Tongue (tissue), 3 donors: ENCODE measurements at places on chromosomes 16 and 17.

- DNase-seq: no peak
Measured at GRCh38 chr16:87246269-87247065, 70.7 kb downstream of the C16orf95 start.

- peak; percentile 25 for DNase-seq
Measured at GRCh38 chr17:56793531-56793930, 40.2 kb downstream of the C17orf67 start.

DNA sequence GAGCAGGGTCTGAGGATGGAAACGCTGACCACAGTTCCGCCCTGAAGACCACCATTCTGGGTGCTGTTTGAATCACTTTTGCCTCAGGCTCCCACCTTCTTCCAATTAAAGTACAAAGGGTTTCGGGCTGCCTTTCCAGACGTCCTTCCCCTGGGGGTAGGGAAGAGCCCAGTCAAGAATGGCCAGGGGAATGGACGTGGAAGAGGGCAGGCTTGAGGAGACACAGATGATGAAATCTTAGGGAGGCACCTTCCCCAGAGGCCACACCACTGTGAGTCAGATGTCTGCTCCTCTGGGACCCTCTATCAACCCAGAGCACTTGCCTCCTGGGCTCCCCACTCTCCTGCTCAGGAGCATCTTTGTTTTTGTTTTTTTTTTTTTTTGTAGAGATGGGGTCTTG lies 27.5 kb upstream of the MTSS2 start:
- no peak for DNase-seq

- DNase-seq: no peak
Measured at GRCh38 chr17:74998783-74999182, 11.4 kb downstream of the CDR2L start.

DNA sequence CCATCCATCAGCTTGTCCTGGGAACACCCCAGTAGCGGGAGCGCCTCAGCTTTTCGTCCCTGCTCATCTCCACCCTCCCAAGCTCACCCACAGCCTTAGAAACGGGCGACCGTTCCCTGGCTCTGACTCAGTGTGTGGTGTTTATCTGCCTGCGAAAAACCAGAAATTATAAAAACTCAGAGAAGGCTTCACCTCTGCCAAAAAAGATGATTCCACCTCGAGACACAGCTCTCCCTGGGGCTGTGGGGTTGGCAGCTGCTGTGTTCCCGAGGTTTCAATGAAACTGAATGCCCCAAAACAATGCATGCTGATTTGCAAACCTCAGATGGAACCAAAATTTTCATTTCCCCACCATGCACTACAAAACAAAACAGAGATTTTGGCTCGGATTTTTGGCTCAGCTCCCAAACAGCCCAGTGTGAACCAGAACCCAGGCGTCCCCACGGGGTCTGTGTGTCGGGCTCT lies 62.4 kb upstream of the MED9 start:
- DNase-seq: peak; percentile 76

DNA sequence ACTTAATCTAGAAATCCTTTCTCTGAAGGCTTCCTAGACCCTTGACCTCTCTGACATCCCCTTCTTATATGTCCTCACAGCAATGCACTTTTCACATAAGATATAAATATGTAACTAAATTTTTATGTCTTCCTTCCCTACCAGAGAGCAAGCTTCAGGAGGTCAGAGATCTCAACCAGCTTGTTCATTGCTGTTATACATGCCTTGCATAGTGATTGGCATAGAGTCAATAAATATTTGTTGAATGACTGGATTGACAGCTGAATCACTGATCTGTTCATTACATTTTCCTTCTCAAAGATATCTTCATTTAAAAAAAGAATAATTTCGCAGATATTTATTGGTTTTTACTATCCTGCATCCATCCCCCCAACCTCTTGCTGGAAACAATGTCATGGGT lies 29.5 kb downstream of the HYDIN start:
- DNase-seq: no peak

DNA sequence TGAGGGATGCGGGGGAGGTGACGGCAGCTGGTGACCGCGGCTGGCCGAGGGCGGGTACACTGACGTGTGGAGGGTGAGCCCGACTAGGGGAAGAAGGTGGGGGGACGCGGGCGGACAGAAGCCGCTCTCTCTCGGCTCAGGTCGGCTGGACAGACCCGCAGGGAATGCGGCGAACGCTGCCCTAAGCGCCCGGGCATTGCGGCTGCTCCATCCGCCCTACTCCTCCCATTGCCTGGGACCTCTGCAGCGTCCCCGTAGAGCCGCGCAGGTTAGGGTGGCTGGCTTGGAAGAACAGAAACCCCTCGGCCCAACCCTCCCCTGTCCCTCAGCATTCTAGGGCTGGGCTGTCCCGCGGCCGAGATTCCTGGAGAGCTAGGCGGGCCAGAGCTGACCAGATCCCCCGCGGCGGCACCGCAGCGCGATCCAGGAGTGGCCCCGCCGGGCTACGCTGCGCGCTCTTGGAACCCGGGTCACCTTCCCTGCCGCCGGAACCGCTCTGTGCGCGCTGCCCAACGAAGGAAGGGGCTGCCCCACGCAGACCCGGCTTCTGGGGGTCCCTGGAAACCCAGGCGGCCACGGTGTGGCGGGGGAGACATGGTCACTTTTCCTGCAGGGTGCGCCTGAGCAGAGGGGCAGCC lies 3.0 kb downstream of the DLX4 start:
- DNase-seq: no peak

GRCh38 chr16:2004795-2005517 lies 4.7 kb downstream of the ZNF598 start:
- peak; percentile 39 for DNase-seq

GRCh38 chr17:81287152-81287551 lies 8.0 kb downstream of the SLC38A10 start:
- peak; percentile 79 for DNase-seq

GRCh38 chr16:15539197-15539596 lies 103.8 kb downstream of the MARF1 start:
- no peak for DNase-seq

DNA sequence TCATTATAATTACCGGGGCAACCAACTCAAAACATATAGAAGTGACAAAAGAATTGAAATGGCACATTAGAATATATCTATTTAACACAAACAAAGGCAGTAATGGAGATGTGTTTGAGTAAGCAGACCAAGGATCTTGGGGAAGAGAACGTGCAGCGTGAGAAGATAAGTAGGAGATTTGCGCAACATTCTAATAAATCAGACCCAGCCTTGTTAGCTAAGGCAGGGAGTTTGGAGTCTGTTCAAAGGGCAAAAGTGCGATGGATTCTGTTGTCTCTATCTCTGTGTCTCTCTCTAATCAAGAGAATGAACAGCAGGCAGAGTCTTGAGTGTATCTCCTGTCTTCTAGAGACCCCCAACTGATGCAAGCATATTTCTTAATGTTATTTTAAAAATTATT lies 55.0 kb upstream of the FA2H start:
- DNase-seq: no peak

DNA sequence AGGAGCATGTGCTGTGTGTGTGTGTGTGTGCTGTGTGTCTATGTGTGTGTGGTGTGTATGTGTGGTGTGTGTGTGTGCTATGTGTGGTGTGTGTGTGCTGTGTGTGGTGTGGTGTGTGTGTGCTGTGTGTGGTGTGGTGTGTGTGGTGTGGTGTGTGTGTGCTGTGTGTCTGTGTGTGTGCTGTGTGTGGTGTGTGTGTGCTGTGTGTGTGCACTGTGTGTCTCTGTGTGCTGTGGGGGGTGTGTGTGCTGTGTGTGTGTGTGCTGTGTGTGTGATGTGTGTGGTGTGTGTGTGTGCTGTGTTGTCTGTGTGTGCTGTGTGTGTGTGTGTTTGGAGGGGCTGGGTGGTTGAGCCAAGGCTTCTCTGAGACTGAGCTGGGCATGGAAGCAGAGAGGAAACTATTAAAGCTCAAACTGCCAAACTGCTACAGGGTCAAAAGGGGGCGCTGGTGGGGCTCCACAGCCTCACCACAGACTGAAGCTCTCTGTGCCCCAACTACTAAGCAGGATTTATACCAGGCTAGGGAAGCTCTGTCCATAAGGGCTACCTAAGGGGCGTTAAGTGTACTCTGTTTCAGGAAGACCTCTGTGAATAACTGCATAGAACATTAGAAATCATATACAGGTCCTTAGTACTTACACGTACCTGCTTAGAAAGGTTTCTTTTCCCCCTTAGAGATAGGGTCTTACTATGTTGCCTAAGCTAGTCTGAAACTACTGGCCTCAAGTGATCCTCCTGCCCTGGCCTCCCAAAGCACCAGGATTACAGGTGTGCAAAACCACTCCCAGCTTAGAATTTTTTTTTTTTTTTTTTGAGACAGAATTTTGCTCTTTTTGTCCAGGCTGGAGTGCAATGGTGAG lies 27.8 kb upstream of the GHDC start:
- peak; percentile 58 for DNase-seq

DNA sequence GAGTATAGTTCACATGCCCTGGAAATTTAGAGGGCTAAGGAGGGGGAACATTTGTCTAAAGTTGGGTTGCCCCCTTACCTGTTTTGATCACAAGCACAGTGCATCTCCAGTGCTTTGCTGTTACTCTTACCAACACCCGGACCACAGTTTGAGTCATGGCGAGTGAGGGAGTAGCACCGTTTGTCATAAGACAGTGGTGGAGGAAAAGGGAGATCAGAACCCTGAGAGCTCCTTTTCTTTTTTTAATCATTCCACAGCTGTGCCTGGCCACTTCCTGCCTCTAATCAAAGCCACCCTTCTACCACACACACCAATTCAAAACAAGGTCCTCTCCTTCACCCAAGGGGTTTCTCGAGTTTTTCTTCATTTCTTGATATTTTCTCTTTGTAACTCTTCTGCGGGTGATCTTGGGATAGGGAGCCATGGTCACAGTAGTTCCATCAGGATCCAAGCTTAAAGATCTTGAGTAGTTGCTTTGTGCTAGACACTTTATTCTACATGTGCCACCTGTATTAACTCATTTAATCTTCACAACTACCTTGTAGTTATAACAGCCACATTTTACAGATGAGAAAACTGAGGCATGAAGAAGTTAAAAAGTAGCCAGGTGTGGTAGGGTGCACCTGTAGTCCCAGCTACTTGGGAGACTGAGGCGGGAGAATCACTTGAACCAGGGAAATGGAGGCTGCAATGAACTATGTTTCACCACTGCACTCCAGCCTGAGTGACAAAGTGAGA lies 5.0 kb upstream of the MYL4 start:
- no peak for DNase-seq

GRCh38 chr17:28717578-28718332 lies at the start of gene RAB34:
Gene RAB34 (minus strand): TSS chr17:28717868. CDS start chr17:28717266, 602 bp downstream.
- DNase-seq: peak; percentile 96

- no peak for DNase-seq
Measured at GRCh38 chr16:53605356-53605755, 98.3 kb downstream of the RPGRIP1L start.

DNA sequence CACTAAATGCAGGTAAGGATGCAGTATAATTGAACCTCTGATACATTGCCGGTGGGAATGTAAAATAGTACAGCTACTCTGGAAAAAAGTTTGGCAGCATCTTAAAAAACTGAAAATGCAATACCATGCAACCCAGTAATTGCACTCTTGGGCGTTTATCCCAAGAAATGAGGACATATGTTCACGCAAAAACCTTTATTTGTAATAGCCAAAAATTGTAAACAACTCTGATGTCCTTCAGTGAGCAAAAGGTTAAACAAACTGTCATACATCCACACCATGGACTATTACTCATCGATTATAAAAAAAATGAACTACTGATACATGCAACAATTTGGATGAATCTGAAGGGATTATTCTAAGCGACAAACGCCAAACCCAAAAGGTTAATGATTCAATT lies 16.9 kb downstream of the SYNRG start:
- DNase-seq: no peak

- no peak for DNase-seq
Measured at GRCh38 chr16:70678121-70678897, 7.5 kb downstream of the MTSS2 start.

GRCh38 chr16:82709987-82710386 lies 83.2 kb downstream of the CDH13 start:
- DNase-seq: no peak

- no peak for DNase-seq
Measured at GRCh38 chr17:55354941-55355340, 66.7 kb downstream of the MMD start.

- DNase-seq: peak; percentile 69
Measured at GRCh38 chr17:36533935-36534839, 481 bp downstream of the MYO19 start.

DNA sequence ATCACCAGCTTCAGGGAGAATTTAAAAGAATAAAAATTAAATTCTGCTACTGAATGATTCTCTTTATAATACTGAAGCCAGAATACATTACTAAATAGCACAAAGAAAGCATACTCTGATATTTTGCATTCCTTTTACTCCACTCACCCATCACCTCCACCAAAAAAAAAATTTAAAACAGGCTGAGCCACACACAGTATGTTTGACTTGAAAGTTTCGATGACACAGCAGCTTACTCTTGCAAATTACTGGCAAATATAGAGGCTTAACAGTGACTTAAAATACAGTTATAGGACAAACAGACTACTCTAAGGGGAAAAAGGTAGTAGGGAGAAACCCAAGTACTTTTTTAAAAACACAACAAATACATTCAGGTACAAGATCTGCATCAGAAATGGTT lies 39.2 kb downstream of the GPATCH8 start:
- DNase-seq: no peak

DNA sequence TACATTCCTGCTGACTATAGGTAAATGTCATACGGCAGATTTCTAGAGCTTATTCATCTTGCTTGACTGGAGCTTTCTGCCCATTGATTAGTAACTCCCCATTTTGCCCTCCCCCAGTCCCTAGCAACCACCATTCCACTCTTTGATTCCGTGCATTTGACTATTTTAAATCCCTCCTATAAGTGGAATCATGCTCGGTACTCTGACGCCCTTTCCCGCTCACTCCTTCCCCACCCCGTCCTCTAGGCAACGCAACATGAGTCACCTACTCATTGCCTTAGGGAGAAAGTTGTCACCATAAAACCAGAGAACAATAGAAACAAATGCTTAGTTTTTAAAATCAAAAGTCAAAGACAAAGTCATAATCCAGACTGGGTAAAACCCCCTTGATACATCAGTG lies 45.5 kb upstream of the RBBP6 start:
- DNase-seq: no peak

- DNase-seq: no peak
Measured at GRCh38 chr17:39706921-39707337, 7.1 kb downstream of the ERBB2 start.

GRCh38 chr16:20023190-20023589 lies 50.5 kb downstream of the GPR139 start:
- DNase-seq: peak; percentile 59
